Stomach (tissue), 19 donors: ENCODE measurements at places on chromosomes 16 and 17. TPM values are rescaled to one million over a fixed set of nuclear protein-coding genes. Genes with fewer than 3 reads are reported as not detected.

- no peaks in the 10 kb centered on the region for H3K36me3 ChIP-seq
- no peak overlapping the region for H3K27ac ChIP-seq
- DNase-seq = peak; percentile 54
- H3K4me3 ChIP-seq = no peak overlapping the region
- H3K27me3 ChIP-seq = no peaks in the 10 kb centered on the region
Observed at GRCh38 chr17:36627101-36627500, 25.7 kb downstream of the MRM1 start.

DNA sequence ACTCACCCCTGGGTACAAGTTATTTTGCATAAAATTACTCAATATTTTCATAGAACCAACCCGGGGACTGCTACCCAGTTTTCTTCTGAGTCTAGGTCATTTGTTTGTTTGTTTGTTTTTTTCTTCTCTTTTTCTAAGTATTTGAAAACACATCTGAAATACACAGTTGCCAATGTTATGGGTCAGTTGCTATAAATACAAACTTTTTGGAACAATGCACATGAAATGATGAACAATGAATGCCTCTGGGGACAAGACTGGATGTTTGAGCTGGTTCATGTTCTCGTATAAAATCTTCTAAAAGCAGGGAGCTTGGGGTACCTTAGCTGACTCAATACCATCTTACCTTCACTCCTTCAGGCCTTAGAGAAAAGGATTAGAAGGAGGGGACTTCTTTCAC, 30.5 kb downstream of the TMEM238L start:
- no peaks in the 10 kb centered on the region for H3K27me3 ChIP-seq
- no peak overlapping the region for H3K27ac ChIP-seq
- peaks cover 1% of the 10 kb centered on the region for H3K36me3 ChIP-seq

GRCh38 chr17:4206962-4207361, 56.8 kb downstream of the ANKFY1 start:
- no peak for DNase-seq
- H3K36me3 ChIP-seq = peaks cover 34% of the 10 kb centered on the region
- no peaks in the 10 kb centered on the region for H3K27me3 ChIP-seq
- H3K27ac ChIP-seq = no peak overlapping the region
- no peak overlapping the region for H3K4me3 ChIP-seq

DNA sequence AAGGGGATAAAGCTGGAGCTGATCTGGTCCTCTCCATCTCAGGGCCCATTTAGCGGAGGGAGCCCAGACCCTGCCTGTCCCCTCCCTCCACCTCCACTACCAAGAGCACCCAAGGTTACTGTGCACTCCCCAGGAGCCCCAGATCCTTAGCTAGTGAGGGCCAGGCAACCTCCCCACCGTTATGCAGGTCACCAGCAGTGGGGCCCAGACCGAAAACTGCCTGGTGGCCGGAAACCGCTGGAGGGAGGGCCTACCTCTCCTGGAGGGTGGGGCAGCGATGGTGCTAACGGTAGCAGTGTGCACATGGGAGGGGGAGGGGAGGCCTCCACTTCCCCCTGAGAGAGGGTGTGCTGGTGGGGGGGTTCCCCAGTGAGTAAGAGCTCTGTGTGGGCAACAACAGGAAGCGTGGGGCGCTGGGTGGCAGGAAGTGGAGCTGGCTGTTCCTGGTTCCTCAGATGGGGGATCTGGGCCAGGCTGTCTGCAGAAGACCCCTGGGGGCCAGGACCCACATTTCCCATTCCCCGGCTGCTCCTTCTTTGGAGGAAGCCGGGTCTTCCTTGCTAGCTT, 4.4 kb downstream of the FMNL1 start:
- peak; percentile 80 for DNase-seq
- H3K36me3 ChIP-seq = no peaks in the 10 kb centered on the region
- H3K4me1 ChIP-seq = peaks cover 52% of the 10 kb centered on the region
- H3K4me3 ChIP-seq = peak overlapping the region; percentile 79
- peak overlapping the region; percentile 14 for H3K27ac ChIP-seq

- peaks cover 15% of the 10 kb centered on the region for H3K4me1 ChIP-seq
- no peaks in the 10 kb centered on the region for H3K27me3 ChIP-seq
- H3K27ac ChIP-seq = no peak overlapping the region
- no peaks in the 10 kb centered on the region for H3K36me3 ChIP-seq
Observed at GRCh38 chr17:9230861-9231260, 209.6 kb downstream of the NTN1 start.

DNA sequence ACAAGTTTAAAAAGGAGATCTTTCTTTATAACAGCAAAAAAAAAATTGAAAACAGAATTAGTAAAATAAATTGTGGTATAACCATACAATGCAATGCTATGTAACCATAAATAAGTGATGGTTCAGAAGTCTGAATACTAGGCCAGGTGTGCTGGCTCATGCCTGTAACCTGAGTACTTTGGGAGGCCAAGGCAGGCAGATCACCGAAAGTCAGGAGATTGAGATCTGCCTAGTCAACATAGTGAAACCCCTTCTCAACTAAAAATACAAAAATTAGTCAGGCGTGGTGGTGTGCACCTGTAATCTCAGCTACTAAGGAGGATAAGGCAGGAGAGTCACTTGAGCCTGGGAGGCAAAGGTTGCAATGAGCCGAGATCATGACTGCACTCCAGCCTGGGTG, 34.6 kb downstream of the CCT6B start:
- no peaks in the 10 kb centered on the region for H3K4me1 ChIP-seq
- H3K27ac ChIP-seq = no peak overlapping the region
- H3K4me3 ChIP-seq = no peak overlapping the region
- H3K27me3 ChIP-seq = no peaks in the 10 kb centered on the region
- no peak for DNase-seq
- H3K36me3 ChIP-seq = peaks cover 4% of the 10 kb centered on the region

- DNase-seq = no peak
- H3K4me1 ChIP-seq = no peaks in the 10 kb centered on the region
- H3K27me3 ChIP-seq = no peaks in the 10 kb centered on the region
- no peak overlapping the region for H3K4me3 ChIP-seq
Observed at GRCh38 chr17:45996282-45996937, 2.6 kb upstream of the STH start.

DNA sequence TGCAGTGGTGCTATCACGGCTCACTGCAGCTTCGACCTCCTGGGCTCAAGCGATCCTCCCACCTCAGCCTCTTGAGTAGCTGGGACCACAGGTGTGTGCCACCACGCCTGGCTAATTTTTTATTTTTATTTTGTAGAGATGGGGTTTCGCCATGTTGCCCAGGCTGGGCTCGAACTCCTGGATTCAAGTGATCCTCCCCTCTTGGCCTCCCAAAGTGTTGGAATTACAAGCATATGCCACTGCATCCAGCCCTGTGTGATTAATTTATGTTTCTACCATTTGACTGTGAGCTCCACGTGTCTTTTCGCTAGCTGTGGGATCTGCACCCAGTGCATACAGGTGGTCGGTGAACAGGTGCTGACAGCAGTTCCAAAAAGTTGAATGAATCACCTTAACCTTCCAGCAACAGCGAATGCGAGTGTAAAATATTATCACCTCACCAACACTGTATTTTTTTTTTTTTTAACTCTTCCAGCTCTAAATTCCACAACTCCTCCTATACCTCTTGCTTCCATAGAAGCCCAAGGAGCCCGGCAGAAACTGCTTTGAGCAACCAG, 484 bp upstream of the NUDT7 start:
- H3K27ac ChIP-seq = peak overlapping the region; percentile 92
- DNase-seq = no peak
- H3K4me1 ChIP-seq = peaks cover 13% of the 10 kb centered on the region
- peaks cover 12% of the 10 kb centered on the region for H3K36me3 ChIP-seq

DNA sequence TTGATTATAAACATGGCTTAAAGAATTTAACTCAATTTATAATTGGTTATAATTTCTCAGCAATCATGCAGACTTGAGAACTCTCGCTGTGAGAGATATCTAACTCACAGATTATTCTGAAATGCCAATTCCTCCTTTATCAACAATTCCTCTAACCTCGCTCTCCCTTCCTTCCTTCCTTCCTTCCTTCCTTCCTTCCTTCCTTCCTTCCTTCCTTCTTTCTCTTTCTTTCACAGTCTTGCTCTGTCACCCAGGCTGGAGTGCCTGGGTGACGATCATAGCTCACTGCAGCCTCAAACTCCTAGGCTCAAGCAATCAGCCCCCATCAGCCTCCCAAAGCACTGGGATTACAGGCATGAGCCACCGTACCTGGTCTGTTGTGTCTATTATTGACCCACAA, 42.4 kb downstream of the CHD9 start:
- peaks cover 86% of the 10 kb centered on the region for H3K4me1 ChIP-seq
- H3K4me3 ChIP-seq = no peak overlapping the region
- no peaks in the 10 kb centered on the region for H3K27me3 ChIP-seq
- no peaks in the 10 kb centered on the region for H3K36me3 ChIP-seq
- peak overlapping the region; percentile 91 for H3K27ac ChIP-seq
- DNase-seq = no peak

DNA sequence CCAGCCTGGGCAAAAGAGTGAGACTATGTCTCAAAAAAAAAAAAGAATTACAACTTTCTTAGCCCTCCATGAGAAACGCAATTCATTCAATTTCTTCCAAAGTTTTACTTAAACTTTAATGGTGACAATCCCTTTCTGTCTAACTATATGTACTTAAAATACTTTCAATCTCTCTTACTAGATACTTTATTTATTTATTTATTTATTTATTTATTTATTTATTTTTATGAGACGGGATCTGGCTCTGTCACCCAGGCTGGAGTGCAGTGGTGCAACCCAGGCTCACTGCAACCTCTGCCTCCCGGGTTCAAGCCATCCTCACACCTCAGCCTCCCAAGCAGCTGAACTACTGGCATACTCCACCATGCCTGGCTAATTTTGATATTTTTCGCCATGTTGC, 108.1 kb downstream of the SPAG9 start:
- H3K4me3 ChIP-seq = no peak overlapping the region
- H3K4me1 ChIP-seq = no peaks in the 10 kb centered on the region
- H3K36me3 ChIP-seq = peaks cover under 1% of the 10 kb centered on the region
- H3K27me3 ChIP-seq = no peaks in the 10 kb centered on the region
- no peak for DNase-seq

GRCh38 chr17:51435641-51436091, 175.3 kb downstream of the UTP18 start:
- H3K27ac ChIP-seq = no peak overlapping the region
- peak; percentile 80 for DNase-seq
- H3K4me1 ChIP-seq = no peaks in the 10 kb centered on the region

DNA sequence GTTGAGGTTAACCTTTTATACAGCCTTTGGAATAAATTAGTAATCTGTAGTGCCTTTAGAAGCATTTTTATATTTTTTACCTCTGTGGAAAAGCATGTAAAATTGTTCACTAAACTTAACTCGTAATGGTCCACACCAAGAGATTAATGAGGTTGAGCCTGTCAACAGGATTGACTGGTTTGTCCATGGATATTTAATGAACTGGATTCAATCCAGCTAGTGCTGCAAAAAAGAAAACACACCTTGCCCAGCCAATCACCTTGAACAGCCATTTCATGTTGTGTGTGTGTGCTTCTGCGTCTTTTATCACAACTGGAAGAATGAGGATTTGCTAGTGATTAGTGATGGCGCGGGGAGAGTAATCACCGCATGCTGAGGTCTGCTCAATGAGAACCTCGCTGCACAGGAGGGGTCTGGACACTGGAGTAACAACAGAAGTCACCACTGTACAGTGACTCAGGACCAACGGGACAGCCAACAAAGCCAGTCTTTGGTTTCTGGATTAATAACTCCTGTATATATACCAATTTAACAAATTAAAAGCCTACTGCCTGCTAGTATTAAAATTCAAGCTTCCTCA, 33.7 kb downstream of the LITAFD start:
- H3K27ac ChIP-seq = no peak overlapping the region
- peaks cover 96% of the 10 kb centered on the region for H3K36me3 ChIP-seq
- peaks cover 46% of the 10 kb centered on the region for H3K4me1 ChIP-seq

- no peaks in the 10 kb centered on the region for H3K27me3 ChIP-seq
- H3K27ac ChIP-seq = peak overlapping the region; percentile 24
- no peak overlapping the region for H3K4me3 ChIP-seq
- no peak for DNase-seq
Observed at GRCh38 chr17:50953831-50954601, 87.9 kb upstream of the TOB1 start.

- H3K27ac ChIP-seq = no peak overlapping the region
- no peak overlapping the region for H3K4me3 ChIP-seq
- no peak for DNase-seq
- no peaks in the 10 kb centered on the region for H3K27me3 ChIP-seq
- no peaks in the 10 kb centered on the region for H3K36me3 ChIP-seq
Observed at GRCh38 chr16:51719376-51719775, 568.3 kb upstream of the SALL1 start.

DNA sequence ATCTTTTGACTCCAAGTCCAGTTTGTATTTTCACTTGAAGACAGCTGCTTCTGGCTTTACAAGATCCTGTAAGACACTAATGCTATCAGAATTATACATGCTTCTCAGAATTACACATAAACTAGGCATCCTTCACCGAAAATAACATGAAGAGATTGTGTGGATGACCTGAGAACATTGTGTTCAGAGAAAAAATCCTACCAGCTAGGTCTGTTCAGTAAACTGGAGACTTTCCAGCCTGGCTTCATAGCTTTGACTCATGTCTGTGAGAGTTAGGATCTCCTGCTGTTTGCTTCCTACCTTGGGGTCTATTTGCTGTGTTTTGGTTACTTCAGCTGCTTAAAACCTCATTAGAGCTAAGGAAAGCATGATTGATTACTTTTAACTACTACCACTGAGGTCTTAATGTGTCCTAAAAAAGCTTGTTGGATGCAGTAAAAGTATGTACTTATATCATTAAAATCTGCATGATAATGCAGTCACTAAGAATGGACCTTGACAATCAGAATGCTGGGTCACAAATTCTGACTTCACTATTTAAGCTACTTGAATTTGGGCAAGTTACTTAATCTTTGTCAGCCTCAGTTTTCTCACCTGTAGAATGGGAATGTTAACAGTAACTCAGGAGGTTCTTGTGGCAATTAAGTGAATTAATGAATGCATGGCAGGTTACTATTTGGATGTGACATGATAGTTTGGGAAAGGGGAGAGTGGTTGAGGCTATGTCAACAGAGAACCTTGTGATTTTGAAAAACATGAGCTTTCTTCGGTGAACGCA, 8.0 kb upstream of the MYH13 start:
- no peaks in the 10 kb centered on the region for H3K4me1 ChIP-seq
- H3K36me3 ChIP-seq = no peaks in the 10 kb centered on the region
- no peak overlapping the region for H3K4me3 ChIP-seq
- H3K27ac ChIP-seq = peak overlapping the region; percentile 22
- DNase-seq = no peak

- H3K4me3 ChIP-seq = no peak overlapping the region
- DNase-seq = no peak
- H3K36me3 ChIP-seq = no peaks in the 10 kb centered on the region
Observed at GRCh38 chr16:52404546-52404945, 142.4 kb downstream of the TOX3 start.

GRCh38 chr17:11852912-11853311, 144.4 kb downstream of the ZNF18 start:
- no peak overlapping the region for H3K4me3 ChIP-seq
- DNase-seq = peak; percentile 3
- no peaks in the 10 kb centered on the region for H3K36me3 ChIP-seq

Gene SDR42E2
- total RNA-seq = not detected

Gene NOXO1
- total RNA-seq = not detected

Gene ZDHHC1
- not detected for total RNA-seq

Gene HOXB4
- not detected for total RNA-seq

Gene TBC1D28
- total RNA-seq = not detected

Gene PLEKHG4
- total RNA-seq = 5.2 TPM

Gene HSPB9
- not detected for total RNA-seq

Gene CCDC144A
- total RNA-seq = 4.0 TPM

Gene SHISA9
- 0.45 TPM for total RNA-seq

Gene NPIPA7
- not detected for total RNA-seq

Gene MFAP4
- 54.5 TPM for total RNA-seq

Gene ZNF287
- 6.1 TPM for total RNA-seq
